ENCODE measurements at places on chromosomes 16 and 17.

DNA sequence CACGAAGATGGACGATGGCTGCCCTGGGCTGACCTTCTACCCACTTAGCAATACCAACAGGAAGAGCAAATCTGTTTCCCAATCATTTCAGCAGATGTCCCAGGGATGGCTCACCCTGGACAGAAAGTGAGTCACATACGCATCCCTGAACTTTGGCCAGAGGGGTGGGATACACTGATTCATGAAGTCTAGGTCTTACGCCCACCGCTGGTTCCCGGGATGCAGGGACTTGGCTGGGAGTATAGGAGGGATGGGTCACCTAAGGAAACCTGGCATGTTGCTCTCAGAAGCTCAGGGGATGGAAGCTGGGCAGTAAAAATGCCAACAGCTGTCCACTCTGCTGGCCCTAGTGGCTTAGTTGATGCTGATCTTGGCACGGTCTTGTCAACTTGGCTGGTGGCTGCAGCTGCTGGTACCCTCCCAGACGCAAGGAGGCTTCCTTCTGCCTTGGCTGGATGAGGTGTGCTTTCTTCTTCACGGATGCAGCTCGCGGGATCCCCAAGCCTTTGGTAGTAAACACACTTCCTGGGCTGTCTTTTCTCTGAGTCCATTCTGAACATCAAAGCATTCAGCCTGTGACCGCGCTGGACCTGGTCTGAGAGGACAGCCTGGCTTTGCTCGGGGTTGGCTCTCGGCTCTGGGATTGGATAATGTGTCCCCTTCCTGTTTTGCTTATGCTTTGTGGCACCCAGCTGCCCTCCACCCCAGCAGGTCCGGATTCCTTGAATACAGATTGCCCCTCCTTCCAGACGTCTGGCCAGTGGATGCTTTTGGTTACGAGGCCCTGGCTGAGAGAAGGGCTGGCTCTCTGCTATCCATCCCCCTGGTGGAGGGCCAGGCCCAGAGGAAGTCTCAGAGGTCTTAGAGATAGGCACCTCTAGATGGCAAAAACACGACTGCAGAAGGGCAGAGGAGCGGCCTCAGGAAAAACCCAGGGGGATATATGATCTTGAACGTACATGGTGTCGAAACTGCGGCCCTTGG lies 71.5 kb downstream of the RAP1GAP2 start:
- no peak for DNase-seq

DNA sequence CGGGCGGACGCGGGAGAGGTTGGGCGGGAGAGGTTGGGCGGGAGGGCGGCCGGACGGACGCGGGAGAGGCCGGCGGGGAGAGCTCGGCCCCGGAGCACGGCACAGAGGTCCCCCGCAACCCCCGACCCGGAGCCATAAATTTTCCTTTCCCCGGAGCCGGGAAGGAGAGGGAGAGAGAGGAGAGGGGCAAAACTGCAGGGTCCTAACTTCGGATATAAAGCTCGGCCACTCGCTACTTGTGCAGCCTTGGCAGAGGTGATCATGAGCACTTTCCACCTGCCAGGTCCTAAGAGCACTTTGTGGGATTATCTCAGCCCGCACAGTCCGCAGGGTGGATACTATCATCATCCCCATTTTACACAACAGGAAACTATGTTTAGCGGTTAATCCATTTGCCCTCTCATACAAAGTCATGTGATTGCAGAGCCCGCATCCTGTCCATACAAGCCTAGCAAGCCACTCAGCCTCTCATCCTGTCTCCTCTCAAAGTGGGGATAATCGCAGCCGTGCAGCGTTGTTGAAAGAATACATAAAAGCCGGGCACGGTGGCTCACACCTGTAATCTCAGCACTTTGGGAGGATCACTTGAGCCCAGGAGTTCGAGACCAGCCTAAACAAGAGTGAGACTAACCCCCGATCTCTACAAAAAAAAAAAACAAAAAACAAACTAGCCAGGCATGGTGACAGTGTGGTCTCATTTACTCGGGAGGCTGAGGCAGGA lies 780 bp upstream of the DCAKD start:
- DNase-seq: peak; percentile 12

GRCh38 chr17:16878084-16878483 lies 93.8 kb downstream of the TNFRSF13B start:
- DNase-seq: no peak

GRCh38 chr16:2987833-2988232 lies 7.6 kb upstream of the PKMYT1 start:
- DNase-seq: no peak

- DNase-seq: no peak
These were observed 191.5 kb downstream of the FTO start for GRCh38 chr16:53895433-53895832.

DNA sequence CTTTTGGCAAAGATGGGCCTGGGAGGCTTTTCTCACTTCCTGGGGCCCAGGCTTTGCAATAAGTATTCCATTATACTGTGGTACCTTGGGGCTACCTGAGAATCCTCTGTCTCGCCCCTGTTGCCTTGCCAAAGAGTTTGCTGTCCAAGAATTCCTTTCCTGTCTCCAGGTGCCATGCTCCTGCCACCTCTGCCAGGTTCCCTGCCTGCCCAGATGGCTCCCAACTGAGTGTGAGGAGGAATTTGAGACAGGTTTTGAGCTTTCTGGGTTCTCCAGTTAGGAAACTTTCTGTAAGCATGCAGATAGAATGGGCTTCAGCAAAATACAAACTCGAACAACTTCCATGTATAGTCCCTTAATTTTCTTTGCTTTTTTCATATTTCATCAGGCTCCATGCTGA lies 5.8 kb downstream of the MAPT start:
- DNase-seq: no peak

DNA sequence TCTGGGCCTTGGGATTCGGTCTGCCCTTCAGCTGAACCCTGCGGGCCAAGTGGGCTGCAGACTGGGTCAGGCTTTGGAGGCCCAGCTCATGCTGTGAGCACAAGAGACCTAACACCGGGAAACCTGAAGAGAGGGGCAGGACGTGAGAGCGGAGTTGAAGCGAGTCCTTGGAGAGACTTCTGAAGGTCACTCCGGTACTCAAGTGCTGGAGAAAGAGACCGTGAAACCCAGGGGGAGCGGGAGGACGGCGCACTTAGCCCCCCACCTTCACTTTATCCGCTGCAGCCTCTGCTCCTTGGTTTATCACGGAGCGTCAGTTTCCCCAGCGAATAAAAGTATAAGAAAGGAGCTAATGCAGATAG lies 361 bp downstream of the UQCRC2 start:
- no peak for DNase-seq

- no peak for DNase-seq
These were observed 20.7 kb downstream of the CNTNAP4 start for GRCh38 chr16:76297941-76298340.

GRCh38 chr17:30506481-30506880 lies 29.3 kb downstream of the GOSR1 start:
- no peak for DNase-seq

DNA sequence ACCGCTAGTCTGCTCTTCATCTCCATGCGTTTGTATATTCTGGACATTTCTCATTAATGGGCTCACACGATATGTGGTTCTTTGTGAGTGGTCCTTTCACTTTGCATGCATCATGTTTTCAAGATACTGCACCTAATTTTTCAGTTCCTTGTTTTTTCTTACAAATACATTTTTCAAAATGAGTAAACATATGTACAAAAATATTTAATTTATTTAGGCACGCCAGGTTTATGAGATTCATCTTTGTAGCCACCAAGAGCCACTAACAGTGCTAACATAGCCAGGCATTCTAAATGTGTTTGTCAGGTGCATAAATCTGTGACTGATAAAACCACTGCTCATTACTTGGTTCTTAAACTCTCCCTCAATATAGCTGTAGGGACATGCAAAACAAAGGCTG lies 375.3 kb downstream of the WWOX start:
- DNase-seq: no peak

- DNase-seq: no peak
These were observed 7.4 kb downstream of the ZNF689 start for GRCh38 chr16:30602616-30603277.

DNA sequence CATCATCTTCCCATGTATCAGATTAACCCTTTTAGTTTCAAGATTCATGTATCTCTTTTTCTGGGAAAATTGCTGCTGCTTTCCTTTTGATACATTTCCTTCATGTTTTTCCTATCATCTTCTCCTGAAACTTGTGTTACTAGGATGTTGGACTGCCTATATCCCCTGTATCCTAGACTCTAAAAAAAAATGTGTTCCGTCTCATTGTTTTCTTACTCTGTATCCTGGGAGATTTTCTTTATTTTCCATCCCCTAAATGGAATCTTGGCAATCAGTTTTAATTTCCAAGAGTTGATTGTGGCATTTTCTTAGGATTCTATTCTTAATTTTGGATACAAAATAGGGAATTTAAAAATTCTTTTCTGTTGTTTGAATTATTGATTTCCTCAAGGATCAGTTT lies 36.8 kb downstream of the MAP2K4 start:
- DNase-seq: no peak

GRCh38 chr16:46583036-46583435 lies 38.1 kb downstream of the SHCBP1 start:
- no peak for DNase-seq

DNA sequence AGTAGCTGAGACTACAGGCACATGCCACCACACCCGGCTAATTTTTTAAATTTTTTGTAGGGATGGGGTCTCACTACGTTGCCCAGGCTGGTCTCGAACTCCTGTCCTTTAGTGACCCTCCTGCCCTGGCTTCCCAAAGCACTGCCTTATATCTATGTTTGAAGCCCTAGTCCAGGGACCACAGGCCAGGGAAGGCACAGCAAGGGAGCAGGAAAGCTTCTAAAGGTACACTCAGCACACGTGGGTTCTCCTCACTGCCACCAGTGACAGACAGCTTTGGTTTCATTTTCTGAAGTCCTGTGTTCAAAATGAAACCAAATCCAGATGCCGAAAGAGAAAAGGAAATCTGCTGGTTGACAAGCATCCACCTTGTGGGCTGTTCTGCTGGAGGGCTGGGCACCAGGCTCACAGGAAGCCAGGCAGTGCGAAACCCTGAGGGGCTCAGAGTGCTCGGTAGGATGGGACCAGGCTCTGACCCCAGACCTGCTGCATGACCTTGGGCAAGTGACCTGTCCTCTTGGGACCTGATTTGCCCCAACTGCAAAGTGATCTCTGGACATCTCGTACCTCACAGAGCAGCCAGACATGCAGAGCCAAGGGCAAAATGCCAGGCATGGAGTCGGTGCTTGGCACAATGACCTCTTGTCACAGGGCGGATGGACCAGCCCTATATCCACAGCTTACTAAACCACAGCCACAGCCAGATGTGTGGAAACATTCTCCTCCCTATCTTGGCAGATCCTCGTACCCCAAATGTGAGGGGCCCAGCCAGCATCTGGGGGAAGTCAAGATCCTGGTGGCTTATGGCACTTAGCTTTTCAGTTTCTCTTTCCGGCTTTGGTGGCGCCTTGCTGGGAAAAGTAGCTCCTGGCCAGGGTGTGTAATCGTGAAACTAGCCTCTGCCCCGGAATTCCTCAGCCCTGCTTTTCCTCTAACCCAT lies 2.8 kb upstream of the SOCS1 start:
- DNase-seq: no peak

GRCh38 chr16:80720804-80721371 lies 83.5 kb downstream of the CDYL2 start:
- no peak for DNase-seq

DNA sequence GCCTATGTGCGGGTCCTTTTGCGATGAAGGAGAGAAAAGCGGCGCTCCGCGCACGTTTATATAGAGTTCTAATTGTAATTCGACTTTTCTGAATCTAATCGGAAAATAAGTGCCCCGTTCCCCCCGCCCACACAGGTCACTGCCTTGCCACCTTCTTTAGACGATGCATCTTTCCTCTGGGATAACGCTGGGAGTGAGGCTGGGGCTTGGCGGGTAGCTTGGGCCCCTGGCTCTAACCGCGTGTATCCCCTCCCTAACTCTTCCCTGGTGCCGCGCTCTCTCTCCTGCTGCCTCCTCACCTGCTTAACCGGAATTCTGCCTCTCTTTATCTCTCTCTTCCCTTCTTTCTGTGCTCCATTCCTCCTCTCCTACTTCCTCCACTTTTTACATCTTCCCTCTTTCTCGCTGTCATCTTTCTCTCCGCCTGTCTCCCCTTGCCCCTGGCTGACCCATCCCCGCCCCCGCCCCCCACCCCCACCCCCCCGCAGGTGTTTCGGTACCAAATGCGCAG lies 2.6 kb downstream of the LHX1 start:
- DNase-seq: no peak

DNA sequence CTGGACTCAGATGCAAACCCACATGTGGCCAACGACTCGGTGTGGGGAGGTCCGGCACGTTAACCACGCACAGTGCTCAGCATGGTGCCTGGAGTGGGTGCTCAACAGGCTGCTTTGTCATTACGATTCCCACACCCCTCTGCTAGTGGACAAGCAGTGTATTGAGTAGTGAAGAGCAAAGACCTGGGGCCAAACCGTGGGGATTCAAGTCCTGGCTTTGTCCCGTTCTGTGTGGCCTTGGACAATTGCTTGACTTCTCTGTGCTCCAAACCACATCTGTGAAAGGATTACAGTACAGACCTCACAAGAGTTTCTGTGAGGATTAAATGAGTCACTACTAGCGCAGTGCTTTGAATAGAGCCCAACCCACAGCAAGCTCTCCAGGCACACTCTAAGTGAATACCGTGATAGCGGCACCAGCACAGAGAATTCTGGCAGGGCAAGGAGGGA lies 33.8 kb downstream of the TRPV2 start:
- no peak for DNase-seq

- DNase-seq: no peak
These were observed 14.2 kb downstream of the MYO18A start for GRCh38 chr17:29165800-29166506.

GRCh38 chr16:2742323-2743006 lies 10.0 kb upstream of the SRRM2 start:
- no peak for DNase-seq

GRCh38 chr17:16486373-16487250 lies 5.4 kb downstream of the LRRC75A start:
- no peak for DNase-seq

GRCh38 chr17:44779211-44780025 lies 20.6 kb downstream of the ADAM11 start:
- peak; percentile 67 for DNase-seq

DNA sequence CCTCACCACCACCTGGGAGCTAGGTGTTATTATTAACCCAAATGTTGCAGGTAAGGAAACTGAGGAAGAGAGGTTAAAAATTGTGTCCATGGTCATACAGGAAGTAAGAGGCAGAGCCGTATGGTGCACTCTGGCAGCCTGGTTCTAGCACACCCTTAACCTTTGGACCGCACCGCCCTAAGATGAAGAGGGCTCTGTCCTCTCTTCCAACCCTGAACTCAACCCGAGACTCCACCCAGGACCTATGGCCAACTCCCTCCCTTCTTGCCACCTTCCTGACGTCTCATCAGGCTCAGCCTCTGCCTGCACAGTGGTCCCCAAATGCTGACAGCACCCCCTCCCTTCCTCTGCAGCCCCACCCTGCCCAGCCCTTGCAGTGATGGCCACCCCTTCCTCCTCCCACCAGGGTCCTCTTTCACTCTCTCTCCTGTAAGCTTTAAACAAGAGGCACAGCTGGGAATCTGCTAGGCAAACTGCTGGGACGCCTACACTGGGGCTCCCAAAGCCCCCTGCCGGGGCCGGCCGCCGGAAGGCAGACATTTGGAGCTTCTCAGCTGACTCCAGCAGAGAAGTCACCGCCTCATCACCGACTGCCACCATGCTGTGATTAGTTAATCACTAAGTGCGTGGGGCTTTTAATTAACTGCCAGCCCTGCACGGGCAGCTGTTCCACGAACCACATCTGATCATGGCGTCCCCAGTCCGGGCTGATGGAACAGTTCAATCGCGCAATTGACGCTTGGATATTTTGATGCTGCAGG lies 16.7 kb upstream of the C16orf78 start:
- no peak for DNase-seq

GRCh38 chr16:76670125-76670857 lies 393.1 kb downstream of the CNTNAP4 start:
- DNase-seq: no peak

GRCh38 chr17:76530095-76530723 lies 7.3 kb downstream of the CYGB start:
- DNase-seq: no peak

Data from activated T-helper 9 cell treated with anti-CD3 and anti-CD28 coated beads, Interleukin-2, amount 50 U/mL, for 16 hours (primary cell).